ENCODE measurements at places on chromosomes 11 and 22.

GRCh38 chr11:133842730-133843129 lies 2.6 kb downstream of the SPATA19 start:
- no peak for DNase-seq

DNA sequence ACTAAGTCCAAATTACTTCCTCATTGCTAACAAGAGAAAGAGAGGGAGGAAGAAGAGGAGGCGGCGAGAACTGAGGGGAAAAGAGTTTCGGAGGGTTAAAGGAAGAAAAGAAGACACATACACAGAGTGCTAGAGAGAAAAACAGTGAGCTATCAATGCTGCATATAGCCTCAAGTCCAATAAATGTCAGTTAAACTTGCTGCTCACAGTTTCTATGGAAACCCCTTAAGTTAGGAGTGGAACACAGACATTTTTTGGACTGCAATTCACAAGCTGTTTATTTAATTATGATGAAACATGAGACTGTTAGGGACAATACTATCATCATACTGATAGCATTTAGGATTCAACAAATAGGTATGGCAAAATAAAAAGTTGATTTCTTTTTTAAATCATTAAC lies 1320.4 kb downstream of the LRRC4C start:
- DNase-seq: no peak

- DNase-seq: no peak
These were observed 61.1 kb downstream of the CHRDL2 start for GRCh38 chr11:74670171-74670570.

DNA sequence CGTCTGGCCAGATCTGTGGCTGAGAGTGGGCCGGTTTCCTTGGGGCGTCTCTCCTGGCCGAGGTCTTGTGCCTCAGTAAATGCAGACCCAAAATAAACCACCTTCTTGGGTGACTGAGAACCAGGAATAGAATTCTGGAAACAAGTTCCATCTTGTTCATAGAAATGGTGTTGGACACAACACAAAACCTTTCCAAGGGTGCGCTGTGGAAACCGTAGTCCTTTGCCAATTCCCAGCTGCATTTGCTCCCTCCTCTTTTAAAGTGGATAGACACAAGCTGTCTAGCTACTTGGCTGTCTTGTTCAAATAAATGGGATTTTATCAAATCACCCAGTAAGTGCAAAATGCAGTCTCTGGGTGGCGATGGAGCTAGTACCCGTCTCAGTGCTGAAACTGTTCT lies 300.2 kb downstream of the SHANK2 start:
- no peak for DNase-seq

DNA sequence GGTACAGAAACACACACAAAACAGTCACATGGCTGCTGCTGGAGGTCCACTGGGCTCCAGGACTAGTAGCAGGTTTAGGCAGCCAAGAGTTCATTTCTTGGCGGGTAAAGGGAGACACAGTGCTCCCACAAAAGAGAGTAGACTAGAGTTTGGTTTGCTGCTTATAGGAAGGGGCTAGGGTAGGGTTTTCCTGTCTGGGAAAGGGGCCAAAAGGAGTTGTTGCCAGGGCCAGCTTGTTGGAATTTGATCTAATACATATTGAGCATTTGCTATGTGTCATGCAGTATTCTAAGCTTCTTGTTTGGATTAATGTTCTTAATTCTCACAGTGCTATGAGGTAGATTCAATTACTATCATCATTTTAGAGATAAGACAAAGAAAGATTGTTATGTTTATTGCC lies 195.1 kb upstream of the PLET1 start:
- no peak for DNase-seq

DNA sequence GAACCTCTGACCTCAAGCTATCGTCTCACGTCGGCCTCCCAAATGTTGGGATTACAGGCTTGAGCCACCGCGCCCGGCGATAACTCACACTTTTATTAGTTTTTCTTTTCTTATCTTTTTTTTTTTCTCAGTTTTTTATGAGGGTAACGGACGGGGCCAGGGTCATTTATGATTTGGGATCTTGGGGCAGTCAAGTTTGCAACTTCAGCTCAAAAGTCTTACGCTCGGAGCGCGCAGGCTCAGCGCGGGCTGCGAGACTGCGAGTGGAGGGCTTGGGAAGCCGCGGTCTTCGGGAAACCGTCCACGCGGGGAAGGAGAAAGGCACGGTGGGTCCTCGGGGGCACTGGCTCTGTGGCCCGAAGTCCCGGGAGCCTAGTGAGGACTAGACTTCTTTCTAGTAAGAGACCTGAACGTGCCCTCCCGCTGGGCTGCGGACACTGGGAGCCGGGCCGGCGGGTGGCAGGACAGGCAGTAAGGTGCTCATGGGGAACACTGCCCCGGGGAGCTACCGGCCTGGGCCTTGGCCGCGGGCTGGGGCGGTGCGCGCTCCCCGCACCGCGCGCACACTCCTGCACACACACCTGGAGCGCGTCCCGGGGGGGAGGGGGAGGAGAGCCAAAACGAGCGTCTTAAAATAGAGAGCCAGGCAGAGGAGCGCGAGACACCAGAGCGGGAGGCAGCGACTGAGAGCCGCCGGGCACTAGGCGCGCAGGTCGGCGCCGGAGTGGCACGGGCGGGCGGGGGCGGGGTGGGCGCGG lies 476 bp upstream of the BARX2 start:
- DNase-seq: peak; percentile 44

- DNase-seq: no peak
These were observed 2.5 kb upstream of the IFITM10 start for GRCh38 chr11:1752907-1753228.

DNA sequence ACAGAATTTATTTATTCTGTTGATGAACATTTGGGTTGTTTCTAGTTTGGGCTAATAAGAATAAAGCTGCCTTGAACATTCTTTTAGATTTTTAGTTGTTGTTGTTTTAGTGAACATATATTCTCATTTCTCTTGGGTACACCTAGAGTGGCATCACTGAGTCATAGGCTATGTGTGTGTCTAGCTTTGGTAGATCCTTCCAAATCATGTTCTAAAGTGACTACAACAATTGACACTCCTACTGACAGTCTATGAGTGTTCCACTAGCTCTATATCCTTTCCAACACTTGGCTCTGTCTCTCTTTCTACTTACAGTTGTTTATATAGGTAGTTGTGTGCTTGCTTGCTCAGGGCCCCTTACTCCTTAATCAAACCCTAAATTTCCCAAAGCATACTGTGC lies 346.0 kb upstream of the NCAM1 start:
- DNase-seq: no peak

- no peak for DNase-seq
These were observed 587.0 kb downstream of the DLG2 start for GRCh38 chr11:85040166-85040565.

GRCh38 chr11:111733016-111733415 lies 33.2 kb downstream of the PPP2R1B start:
- DNase-seq: no peak

- no peak for DNase-seq
These were observed 38.9 kb downstream of the OR10A6 start for GRCh38 chr11:7892059-7892699.

DNA sequence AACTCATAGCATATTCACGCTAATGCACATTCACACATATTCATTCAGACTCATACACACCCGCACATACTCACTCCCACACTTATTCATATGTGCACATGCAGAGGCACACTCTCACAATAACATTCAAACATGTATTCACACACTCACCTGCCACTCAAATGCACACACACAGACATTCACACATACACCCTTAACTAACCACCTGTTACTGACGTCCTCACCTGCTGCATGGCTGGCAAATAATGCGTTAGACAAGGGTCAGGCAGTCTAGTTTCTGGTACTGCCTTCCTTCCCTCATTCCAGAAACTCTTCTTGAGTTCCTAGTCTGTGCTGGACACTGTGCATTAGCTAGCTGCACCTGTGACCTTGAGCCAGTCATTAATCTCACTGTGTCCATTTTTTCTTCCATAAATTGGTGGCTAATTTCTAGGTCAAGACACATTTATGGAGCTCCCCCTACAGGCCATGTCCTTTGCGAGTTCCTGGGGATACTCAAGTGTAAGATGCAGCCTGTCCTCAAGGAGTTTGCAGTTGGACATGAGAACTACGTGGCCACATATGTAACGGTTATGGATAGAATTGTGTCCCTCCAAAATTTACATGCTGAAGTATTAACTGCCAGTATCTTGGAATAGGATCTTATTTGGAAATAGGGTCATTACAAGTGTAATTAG lies 34.5 kb upstream of the SEZ6L start:
- no peak for DNase-seq

Data from neuronal stem cell (in vitro differentiated cells).